ENCODE measurements at places on chromosomes 11 and 22.
A peak's percentile ranks its signal among the peaks of the same experiment; 100 is the strongest.

DNA sequence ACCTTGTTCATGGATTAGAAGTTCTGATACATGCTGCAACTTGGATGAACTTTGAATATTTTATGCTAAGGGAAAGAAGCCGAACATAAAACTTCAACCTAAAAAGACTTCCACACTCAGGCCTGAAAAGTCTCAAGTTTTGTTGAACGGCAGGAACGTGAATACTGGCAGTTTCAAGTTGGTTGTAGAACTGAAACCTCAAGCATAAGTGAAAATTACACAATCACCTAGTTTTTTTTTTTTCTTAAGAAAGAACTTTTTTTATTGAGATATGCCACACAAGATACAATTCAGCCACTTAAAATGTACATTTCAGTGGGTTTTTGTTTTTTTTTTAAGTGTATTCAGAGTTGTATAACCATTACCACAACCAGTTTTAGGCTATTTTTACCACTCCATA is 50.8 kb upstream of the ADORA2A start:
- no peak for DNase-seq

GRCh38 chr22:22394591-22394990 is 114.0 kb downstream of the ZNF280B start:
- DNase-seq = no peak

- no peak for DNase-seq
These were observed 21.8 kb downstream of the NUMA1 start for GRCh38 chr11:72058416-72059034.

- no peak for DNase-seq
These were observed 152.3 kb upstream of the RAG2 start for GRCh38 chr11:36750349-36750748.

- no peak for DNase-seq
These were observed 19.7 kb downstream of the CLNS1A start for GRCh38 chr11:77617892-77618291.

DNA sequence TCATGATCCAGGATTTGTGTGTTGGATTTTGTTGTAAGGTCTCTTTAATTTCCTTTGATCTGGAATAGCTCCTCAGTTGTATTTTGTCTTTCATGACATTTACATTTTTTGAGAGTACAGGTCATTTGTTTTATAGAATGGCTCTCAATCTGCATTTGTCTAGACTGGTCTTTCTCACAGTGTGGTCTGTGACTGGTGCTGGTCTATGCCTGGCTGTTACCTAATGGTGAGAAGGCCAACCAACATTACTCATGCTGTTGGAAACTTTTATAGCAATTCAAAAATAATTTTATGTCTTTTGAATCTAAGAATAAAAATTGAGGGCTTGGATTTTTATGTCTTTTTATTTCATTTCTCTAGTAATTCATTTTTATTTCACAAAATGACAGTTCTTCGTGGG is 3.9 kb upstream of the NCR3LG1 start:
- no peak for DNase-seq

DNA sequence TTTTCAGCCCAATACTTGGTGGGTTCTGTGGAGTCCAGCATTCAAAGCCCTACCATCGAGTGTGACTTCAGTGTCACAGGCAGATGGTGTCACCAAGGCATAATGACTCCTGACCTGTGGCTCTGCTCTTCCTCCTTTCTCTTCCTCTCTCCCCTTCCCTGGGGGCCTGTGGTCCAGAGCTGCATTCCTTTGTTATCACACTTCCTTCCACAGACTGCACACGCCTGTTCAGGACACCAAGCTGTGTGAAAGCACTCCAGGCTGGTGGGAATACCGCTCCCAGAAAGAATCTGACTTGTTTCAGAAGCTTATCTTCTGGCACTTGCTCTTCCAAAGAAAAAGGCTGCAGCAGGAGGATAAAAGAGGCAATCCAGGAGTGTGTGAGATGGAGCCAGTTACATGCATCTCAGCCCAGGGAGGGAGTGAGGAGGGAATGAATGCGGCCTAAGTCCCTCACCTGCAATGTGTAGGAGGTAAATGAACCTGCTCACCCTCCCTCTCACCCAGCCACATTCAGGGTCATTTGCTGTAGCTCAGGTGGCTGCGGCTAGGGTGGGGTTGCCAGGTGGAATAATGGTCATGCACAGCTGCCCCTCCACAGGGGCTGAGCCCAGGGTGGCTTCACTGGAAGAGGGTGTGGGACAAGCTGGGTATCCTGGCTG is 79.3 kb downstream of the ADAMTS15 start:
- no peak for DNase-seq

DNA sequence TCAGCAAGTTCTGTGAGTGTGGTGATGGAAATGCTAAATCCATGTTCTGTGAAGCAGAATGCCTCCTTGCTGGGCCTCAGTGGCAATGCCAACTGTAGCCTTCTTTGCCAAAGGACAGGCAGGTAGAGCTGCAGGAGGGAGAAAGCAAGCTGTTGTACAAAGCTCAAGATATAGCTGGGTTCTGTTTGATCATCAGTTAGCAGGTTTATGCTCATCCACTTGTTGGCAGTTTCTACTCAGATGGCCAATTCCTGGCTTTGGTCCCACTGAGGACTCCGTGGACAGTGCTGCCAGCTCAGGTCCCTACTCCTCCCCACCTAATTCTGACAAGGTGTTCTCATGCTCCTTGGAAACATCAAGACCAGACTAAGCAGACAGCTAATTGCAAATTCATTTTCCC is 65.1 kb downstream of the PRSS23 start:
- no peak for DNase-seq

DNA sequence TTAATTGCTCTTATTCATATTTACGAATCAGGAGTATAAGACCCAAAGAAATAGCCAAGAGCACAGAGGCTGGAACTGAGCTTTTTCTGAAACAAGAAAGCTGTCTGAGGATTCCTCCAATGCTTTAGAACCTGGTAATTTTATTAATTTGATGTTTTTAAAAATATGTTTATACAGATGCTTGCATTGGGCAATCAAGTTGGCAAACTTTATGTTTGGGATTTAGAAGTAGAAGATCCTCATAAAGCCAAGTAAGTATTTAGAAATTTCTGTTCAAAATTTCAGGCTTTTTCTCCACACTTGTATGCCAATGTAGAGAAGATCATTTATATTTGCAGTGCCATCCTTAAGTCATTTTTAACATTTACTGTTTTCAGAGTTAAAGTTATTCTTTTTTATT is 24.3 kb upstream of the HIKESHI start:
- no peak for DNase-seq

DNA sequence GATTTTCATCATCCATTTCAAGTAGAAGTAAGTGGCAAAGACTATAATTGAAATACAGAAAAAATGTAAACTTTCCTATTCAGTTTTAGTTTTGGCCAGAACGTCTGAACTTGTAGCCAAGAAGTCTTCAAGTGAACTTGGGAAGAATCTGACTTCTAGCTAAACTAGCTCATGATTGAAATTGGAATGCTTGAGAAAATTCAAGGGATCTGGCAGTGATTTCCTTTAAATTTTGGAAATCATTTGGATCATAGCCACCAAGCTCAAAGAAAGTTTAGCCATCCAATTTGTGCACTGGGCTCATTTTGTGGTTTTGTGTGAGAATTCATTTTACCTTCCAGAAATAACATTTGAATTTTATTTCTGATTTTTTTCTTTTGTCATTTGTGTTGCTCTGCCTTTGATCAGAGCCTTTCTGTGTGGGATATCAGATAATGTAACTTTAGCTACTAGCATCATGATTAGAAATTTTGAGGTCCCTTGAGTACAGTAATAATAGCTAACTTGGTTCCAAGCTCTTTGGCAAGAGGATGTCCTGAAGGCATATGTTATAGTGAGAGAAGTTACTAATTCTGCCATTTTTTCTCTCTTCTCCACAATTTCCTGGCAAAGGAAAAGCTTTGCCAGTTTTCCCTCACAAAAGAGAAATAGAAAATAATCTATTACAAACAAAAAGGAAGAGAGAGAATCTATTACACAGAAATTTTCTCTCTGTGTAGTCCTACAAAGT is 2123.7 kb upstream of the RAG2 start:
- DNase-seq = no peak

DNA sequence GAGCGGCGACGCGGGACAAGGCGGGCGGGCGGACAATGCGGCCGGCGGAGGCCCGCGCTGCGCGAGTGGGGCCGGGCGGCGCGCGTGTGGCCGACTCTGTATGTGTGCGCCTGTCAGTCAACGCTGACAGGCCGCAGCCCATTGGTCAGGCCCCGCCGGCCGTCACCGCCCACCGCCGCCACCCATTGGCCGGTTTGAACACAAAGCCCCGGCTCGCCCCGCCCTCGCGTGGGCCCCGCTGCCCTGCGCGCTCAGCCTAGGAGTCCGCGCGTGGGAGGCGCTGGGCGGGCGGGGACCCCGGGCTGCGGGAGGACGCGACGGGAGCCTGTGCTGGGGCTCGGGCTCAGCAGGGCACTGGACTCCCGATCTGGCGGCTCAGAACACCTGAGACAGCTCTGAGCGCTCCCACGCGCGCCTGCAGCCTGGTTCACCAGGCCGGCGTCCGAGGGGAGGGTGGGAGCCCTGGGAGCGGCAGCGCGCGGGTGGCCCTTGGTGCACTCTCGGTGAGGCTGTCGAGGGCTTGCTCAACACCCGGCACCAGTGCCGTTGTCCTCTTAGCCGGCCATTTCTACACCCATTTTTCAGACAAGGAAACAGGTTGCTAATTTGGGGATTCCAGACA is at the start of gene SUN2:
SUN2 (minus strand) TSS at position 88 of the 622 bp plus-strand sequence. CDS start 3,370 bp downstream, outside the sequence.
- peak; percentile 93 for DNase-seq

- DNase-seq = no peak
These were observed 166.7 kb upstream of the GUCY1A2 start for GRCh38 chr11:107184986-107185385.

GRCh38 chr11:87355596-87355995 is 317.9 kb downstream of the TMEM135 start:
- no peak for DNase-seq

DNA sequence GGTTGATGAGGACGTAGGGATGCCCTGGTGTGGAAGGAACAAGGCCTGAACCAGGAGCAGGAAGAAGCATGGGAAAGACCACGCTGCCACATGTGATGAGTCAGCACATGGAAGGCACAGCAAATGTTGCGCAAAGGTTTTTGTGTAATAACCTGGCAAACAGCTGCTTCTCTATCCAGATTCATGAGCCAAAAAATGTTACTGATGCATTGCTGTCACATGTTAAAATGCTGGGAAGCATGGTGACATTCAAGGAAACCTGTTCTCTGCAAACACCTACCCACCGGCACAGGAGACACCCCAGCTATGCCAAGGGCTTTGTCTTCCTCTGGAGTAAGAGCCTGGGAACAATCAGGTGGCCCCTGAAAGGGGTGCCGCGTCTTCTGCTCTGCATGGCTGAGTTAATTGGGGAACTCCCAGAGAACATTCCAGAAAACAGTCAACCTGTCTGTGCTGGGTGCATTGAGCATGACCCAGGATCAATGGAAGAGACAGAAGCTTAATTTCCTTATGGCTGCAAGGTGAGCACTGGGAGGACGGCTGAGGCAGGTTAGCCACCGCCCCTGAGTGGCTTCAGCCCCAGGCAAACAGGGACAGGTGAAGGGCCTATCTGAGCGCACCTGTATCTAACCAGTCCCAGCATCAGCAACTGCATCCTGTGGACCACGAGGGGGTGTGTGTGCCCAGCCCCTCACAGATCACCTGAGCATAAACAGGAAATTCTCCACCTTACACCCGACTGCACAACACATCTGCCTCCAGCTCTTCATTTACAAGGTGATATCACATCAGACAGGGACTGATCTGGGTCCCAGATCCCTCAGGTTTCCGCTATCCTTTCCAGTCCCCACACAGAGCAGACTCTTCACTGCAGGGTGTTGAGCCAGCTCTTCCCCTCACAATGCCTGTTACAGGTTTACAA is 108.4 kb downstream of the GGTLC2 start:
- DNase-seq = no peak

DNA sequence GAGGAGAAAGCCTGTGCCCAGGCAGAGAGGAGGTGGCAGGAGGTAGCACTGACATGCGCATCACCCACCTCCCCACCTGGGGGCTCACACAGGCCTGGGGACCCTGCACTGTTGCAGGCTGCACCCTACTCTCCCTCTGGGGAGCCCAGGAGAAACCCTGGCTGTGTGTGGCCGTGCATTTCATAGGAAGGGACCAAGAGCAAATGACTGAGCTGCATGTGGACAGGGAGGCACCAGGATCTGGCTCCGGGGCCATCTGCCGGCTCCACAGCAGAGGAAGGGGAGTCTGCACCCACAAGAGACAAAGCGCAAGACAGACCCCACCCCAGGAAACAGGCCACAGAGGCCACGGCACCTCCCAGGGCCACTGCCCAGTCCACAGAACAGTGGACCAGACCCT is 22.7 kb downstream of the BID start:
- DNase-seq = no peak

DNA sequence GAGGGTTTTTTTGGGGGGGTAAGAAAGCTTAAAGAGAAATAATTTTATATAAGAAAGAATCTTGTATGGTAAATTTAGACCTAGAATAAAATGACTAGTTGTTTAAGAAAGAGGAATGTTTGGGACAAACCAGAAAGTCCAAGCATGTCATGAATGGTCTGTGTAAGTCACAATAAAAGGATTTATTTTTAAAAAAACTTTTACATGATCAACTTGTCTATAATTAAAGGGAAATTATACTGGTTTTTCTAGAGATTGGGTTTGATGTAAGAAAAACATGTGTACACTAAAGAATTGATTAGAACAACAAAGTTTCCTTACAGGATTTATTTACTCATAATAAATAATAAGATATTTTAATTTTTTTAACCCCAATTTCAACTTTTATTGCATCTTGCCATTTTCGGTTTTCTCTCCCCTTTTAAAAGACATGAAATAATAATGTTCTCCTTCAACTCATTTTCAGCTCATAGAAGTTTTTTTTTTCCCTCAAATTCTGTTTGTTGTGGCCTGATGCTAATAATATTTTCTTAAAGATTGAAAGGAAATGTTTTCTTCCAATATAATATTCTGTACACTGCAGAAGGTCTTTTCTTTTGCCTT is 35.4 kb upstream of the INCENP start:
- no peak for DNase-seq

GRCh38 chr22:36687516-36687915 is 16.0 kb downstream of the CACNG2 start:
- no peak for DNase-seq

GRCh38 chr11:34620820-34621792 is at the start of gene EHF:
EHF (plus strand) TSS chr11:34621093; CDS start chr11:34642631, 21,538 bp downstream.
- DNase-seq = no peak

DNA sequence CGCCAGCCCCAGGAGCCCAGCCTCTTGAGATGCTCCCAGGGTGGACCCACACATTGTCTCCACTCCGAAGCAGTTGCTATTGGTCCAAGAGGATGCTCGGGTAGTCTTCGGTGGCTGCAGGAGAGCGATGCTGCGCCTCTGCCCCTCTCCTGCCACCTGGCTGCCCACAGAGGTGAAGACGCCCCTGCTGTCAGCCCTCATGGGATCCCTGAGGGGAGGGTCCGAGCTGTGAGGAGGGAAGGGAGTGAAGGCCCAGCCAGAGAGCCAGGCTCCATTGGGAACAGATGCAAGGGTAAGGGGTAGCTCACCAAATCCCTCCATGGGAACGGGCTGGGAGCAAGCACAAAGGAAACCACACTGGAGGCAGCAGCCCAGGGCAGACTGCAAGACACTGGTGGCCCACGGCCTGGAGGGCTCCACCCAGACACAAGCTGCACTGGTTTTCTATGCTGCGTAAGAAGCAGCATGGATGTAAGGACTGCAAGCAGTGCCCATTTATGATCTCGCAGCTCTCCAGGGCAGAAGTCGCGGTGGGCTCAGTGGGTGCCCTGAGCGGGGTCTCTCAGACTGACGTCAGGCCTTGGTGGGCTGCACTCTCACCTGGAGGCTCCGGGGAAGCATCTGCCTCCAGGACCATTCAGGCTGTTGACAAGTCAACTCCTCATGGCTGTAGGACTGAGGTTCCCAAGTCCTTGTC is 15.7 kb downstream of the TSPAN32 start:
- DNase-seq = no peak

All from effector memory CD4-positive, alpha-beta T cell (primary cell).